ENCODE measurements at places on chromosomes 4 and X.

- DNase-seq = no peak
Measured at GRCh38 chrX:41177297-41177696, 92.1 kb downstream of the USP9X start.

GRCh38 chrX:153922932-153923857 lies 2.9 kb downstream of the ARHGAP4 start:
- DNase-seq = no peak

GRCh38 chr4:100828986-100829685 lies 311.3 kb upstream of the EMCN start:
- no peak for DNase-seq

DNA sequence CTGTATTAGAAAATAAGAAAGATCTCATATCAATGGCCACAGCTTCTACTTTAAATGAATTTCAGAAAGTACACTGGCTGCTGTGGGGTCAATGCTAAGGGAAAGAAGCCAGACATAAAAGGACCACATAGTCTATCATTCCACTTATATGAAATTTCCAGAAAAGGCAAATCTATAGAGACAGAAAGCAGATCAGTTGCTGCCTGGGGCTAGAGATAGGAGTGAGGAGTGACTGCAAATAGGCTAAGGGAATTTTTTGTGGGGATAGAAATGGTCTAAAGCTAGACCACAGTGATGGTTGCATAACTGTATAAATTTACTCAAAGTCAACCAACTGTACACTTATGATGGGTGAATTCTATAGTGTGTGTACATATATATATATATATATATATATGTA lies 8.3 kb downstream of the GAB3 start:
- no peak for DNase-seq

- no peak for DNase-seq
Measured at GRCh38 chrX:141736656-141737055, 38.1 kb upstream of the SPANXD start.

DNA sequence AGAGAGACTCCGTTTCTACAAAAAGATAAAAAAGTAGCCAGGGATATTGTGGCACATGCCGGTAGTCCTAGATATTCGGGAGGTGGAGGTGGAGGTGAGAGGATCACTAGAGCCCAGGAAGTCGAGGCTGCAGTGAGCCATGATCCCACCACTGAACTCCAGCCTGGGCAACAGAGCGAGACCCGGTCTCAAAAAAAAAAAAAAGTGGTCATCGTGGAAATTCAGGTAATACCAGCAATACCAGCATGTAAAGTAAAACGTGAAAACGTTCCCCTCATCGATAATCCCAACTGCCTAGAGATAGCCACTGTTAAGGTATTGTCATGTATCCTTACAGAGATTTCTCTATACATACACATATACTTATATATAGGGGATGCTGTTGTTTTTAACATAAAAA lies 1.5 kb downstream of the MAGT1 start:
- DNase-seq = no peak

DNA sequence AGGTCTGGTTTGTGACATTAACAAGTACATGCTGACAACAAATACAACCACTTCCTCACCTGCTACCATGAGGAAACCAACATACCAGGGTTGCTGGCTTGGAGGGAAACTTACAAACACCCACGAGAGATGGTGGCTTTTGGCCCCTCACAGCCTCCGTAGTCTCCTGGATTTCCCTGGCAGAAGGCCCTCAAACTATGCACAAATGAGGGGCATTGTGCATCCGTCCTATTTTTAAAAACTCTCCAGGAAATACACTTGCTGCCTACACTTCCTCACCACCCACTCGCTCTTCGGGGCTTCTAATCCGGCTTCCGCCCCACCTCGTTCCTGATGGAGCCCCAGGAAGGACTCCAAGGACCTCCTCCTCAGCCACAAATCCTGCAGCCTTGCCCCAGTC lies 355.0 kb upstream of the GATB start:
- no peak for DNase-seq

GRCh38 chr4:26912069-26912468 lies 51.4 kb downstream of the STIM2 start:
- no peak for DNase-seq

DNA sequence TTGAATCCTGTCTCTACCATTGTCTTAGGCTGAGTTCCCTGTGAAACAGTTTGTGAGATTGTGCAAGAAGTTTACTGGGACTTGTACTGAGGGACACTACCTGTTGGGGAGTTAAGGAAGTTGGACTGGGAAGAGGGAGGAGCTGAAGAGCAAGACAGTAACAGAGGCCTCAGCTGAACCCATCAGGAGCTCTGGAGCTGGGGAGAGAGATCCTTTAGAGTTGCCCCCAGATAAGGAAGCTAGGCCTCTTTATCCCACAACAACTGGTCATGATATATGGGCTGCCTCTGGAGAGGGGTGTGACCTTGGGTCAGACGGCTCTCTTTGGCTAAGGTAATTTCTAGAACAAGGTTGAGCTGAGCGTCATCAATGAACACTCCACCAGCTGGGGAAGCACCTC lies 137.8 kb upstream of the SLC4A4 start:
- DNase-seq = no peak

- no peak for DNase-seq
Measured at GRCh38 chrX:140149761-140150160, 184.4 kb upstream of the CXorf66 start.

- DNase-seq = peak; percentile 28
Measured at GRCh38 chr4:74228691-74229640, 71.0 kb downstream of the MTHFD2L start.

GRCh38 chr4:176753049-176753448 lies 39.7 kb downstream of the VEGFC start:
- no peak for DNase-seq

- DNase-seq = no peak
Measured at GRCh38 chrX:9515973-9516538, 51.2 kb downstream of the TBL1X start.

- no peak for DNase-seq
Measured at GRCh38 chr4:124276461-124276860, 436.1 kb downstream of the ANKRD50 start.

DNA sequence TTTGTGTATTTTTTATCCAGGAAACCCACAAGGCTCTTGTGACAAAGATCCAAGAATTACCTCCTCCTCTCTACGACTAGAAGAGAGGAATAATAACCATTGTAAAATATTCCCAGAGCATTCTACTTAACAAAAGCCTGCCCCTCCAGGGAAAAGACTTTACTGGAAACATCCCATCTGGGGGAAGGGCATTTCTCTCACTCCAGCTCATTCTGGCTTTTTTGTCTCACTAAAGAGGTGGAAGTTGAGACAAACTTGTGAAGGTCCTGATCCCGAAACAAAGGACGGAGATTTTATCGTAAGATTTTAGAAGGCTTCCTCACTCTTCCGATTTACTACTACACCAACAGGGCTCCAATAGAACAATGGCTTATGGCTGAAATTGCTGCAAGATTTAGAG lies 692.0 kb upstream of the GRID2 start:
- DNase-seq = no peak

GRCh38 chr4:148068065-148068911 lies 336.4 kb downstream of the ARHGAP10 start:
- no peak for DNase-seq

- no peak for DNase-seq
Measured at GRCh38 chr4:8370835-8371595, 69.5 kb downstream of the ACOX3 start.

- no peak for DNase-seq
Measured at GRCh38 chr4:10684631-10685030, at the start of gene CLNK. CLNK (minus strand) TSS chr4:10684768; CDS start chr4:10667869, 16,899 bp downstream.

Measured in activated CD8-positive, alpha-beta memory T cell treated with anti-CD3 and anti-CD28 coated beads for 1 hour (primary cell).